ENCODE measurements at places on chromosomes 6 and 20.

- no peak for DNase-seq
Observed at GRCh38 chr6:11497107-11497506, 40.4 kb upstream of the TMEM170B start.

DNA sequence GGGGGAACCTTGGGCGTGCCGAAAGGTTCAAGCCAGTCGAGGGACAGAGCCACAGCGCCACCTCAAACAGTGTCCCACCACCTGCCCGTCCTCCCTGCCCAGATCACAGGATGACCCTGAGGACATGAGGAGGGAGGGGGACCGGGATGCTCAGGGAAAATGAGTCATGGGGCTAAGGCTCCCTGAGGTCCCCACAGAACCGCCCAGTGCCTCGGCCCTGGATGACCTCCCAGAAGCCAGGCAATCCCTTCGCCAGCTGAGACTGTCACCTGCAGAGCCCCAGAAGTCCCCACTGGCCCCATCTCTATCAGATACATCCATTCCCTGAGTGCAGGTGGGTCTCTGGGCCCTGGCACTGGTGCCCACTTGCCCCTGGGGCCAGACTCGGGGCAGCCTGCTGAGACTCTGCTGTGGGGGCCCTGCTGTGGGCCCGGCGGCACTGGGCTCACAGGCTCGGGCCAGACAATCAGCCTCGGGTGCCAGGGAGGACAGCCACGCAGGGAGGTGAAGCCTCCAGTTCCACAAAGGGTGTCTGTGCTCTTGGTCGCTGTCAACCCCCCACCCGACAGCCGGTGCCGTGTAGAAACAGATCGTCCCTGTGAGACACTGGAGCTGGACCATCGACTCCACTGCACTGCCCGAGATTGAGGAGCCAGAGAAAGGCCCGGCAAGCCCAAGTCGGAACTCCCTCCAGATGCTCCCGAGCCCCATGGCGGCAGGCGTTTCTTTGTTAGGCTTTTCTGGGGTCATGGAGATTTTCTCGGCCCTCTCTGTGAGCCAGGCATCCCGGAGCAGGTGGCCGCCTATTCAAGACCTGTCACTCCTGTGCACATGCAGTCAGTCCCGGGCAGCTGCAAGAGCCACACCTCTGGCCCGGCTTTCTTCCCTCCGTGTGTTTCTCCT is 26.1 kb downstream of the PXDC1 start:
- no peak for DNase-seq

GRCh38 chr6:53710788-53711187 is 45.2 kb upstream of the KLHL31 start:
- no peak for DNase-seq

DNA sequence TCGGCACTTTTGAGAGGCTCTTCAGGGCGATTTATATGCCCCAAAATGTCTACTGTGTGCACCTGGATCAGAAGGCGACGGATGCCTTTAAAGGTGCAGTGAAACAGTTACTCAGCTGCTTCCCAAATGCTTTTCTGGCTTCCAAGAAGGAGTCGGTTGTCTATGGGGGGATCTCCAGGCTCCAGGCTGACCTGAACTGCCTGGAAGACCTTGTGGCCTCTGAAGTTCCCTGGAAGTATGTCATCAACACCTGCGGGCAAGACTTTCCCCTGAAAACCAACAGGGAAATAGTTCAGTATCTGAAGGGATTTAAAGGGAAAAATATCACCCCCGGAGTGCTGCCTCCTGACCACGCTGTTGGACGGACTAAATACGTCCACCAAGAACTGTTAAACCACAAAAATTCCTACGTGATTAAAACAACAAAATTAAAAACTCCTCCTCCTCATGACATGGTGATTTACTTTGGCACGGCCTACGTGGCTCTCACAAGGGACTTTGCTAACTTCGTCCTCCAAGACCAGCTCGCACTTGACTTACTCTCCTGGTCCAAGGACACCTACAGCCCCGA is 8.2 kb downstream of the GCNT2 start:
- DNase-seq, result no peak

GRCh38 chr6:30960907-30961673 is 20.3 kb downstream of the MUCL3 start:
- no peak for DNase-seq

GRCh38 chr6:48615041-48615440 is 504.0 kb upstream of the PTCHD4 start:
- no peak for DNase-seq

GRCh38 chr20:53283597-53283996 is 310.0 kb downstream of the ZNF217 start:
- no peak for DNase-seq

- DNase-seq, result no peak
Observed at GRCh38 chr6:50939931-50940330, 121.3 kb downstream of the TFAP2B start.

GRCh38 chr6:10194816-10195672 is 219.8 kb downstream of the TFAP2A start:
- DNase-seq, result no peak

DNA sequence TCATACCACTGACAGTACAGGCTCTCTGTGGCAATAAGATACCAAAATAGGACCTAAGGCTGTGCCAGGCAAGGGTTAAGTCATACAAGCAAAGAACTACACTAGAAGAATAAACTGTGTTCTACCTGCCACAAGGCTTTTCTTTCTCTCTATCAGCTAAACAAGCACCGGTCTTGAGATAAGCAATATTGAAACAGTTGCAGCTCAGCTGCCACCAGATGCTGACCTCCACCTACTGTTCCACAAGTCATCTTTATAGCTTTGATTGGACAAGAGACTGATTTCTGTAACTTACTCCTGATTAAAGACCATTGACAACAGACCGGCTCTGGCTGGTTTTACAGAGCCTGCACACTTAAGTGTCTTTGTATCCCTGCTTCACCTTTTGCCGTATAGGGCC is 24.1 kb downstream of the SCP2D1 start:
- DNase-seq, result no peak

DNA sequence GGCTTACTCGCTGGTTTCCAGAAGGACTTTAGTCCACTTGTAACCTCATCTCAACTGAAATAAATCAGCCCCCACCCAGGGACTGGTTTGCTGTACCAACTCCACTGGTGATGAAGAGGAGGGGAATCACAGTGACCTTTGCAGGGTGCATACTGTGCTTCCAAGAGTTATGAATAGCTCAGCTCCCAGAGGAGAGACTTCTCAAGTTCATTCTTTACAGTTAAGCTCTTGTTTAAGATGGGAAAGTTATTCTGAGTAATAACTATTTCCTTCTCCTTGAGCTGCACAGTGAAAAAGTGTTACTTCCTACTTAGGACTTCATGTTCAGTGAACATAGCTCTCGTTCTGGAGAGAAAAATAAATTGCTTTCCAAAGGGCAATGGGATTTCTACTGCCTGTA is 166.5 kb upstream of the ECI2 start:
- no peak for DNase-seq

DNA sequence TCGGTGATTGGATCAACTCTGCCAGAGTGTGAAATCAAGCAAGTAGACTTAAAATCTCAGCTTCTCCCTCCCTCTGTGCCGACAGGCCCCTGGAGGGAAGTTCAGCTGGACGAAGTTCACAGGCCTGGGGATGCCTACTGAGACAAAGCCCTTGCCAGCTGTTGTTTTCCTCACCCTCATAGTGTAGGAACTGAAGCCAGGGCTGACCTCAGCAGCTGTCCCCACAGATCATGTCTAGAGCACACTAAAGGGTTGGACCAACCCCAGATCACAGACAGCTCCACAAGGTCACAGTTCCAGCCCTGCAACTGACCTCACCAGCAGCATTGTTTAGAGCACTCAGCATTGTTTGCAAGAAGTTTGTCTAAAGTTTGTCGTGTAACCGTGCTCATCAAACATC is 261.9 kb upstream of the ECI2 start:
- DNase-seq, result no peak

GRCh38 chr6:98843271-98844243 is 9.2 kb downstream of the POU3F2 start:
- DNase-seq, result peak; percentile 6

DNA sequence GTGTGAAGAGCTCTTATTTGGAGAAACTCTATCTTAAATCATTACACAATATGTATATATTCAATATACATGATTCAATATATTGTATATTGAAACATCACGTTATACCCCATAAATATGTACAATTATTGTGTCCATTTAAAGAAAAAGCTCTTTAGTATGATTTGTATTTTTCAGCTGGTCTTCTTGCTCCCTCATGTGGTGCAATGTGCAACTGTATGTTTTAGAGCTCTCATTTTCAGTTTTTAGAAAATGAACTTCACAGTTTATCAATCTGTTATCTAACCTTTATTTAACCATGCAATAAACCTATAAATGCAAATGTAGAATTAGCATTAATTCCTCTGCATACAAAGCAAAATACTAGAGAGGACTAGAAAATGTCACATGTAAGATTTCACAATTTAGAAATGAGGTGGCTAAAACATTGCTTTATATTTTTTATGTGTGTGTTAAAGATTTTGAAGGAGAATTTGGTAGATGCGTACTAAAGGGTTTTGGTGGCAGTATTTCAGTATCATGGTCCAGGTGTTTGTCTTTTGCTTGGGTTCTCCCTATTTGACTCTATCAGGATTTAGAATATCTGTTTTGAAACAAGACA is 167.1 kb downstream of the PHF3 start:
- DNase-seq, result no peak

DNA sequence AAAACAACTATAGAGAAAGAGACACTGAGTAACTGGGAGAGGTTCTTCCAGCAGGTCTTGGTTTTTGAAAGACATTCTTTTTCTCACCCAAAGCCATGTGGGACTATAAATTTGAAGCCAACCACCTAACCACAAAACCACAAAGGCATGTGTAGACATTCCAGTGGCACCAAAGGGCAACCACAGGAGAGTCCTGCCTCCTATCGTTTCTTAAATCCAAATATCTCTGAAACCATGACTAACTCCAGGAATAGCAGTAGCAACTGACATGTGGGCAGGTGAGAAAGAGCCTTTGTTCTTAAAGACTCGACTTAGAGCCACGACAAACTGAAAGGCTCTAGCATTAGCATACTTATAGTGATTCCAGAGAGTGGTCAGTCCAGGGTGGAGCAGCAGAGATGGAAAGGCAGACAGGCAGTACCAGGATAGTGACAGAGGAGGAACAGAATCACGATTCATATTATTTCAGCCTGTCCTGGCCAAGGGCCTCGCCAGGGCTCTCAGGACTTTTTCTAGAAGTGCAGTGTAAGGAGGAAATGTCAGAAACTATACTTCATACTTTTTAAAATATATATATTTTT is 9.4 kb upstream of the COL9A1 start:
- DNase-seq, result peak; percentile 12

DNA sequence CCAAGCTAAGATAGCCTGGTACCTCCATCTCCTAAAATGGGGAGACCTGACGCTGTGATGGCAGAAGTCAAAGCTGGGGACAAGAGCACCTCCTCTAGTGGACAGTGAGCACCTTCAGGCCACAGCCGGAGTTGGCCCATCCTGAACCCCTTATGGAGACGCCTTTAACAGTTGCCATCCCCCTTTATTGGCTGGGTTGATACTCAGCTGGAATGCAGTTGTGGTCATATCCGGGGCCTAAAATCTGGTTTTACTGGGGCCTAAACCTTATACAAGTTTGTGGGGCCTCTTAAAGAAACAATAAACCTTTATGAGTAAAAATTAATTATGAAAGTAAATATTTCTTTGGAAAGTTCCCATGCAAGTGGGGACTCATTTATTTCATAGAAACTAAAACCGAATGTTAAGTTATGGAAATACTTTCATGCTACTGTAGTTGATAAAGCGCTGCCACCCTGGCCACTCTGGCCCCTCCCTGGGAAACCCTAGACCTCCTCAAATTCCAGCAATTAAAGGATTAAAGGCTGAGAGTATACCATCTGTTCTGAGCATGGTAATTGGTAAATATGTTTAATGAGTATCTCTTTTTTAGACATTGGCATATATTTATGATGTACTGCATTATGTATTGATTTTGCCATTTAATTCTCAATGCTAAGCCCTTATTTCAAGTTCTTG is 95.1 kb upstream of the SASH1 start:
- no peak for DNase-seq

- DNase-seq, result no peak
Observed at GRCh38 chr6:116426551-116426950, 34.6 kb upstream of the CALHM6 start.

DNA sequence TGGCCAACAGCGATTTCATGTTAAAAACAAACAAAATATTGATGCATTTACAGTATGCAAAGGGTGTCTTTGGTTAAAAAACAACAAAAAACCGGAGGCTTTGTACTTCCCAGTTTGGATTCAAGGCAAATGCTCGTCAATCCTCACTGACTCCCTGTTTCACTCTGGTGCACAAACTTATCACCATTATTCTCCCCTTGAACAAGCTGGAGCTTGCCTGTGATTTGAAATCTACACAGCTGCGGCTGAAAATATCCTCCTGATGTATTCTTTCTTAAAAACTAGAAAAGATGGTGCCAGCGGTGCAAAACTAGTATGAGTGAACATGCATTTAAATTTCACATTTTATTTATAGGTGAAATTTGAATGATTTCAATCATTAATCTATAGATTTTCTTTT is 3.3 kb downstream of the PERP start:
- DNase-seq, result no peak

DNA sequence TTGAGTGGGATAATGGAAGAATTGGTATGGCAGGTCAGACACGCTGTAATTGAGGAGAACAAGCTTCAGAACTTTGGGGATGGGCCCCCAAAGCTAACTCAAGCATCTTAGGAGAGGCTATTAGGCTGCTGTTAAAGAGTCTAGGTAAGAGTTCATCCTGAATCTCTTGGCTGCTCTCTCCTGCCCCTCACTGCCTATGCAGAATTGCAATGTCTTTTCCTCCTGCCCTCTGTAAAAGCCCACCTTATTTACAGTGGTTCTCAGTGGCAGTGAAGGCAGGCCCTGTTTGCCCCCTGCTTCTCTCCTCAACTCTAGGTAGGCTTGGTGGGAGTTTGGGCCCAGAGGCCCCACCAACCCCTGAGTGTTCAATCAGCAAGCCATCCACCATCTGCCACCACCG is 55.0 kb downstream of the LYRM2 start:
- no peak for DNase-seq

DNA sequence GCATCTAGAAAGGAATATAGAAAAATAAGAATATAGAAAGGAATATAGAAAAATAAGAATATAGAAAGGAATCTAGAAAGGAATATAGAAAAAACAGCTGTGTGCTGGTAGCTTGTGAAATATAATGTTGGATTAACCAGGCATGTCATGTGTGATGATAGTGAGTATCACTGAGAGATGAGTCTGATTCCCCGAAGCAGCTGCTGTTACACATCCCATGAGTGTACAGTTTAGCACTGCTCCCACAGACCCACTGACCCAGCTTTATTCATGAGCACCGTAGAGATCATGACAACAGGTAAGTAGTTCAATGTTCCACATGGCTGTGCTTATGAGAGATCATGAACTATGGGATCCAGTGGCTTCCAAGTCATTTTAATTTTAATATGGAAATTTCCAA is 64.8 kb downstream of the SLC22A3 start:
- no peak for DNase-seq

- no peak for DNase-seq
Observed at GRCh38 chr6:5155906-5156305, 70.8 kb downstream of the PPP1R3G start.

- peak; percentile 62 for DNase-seq
Observed at GRCh38 chr6:158938811-158939254, 61.2 kb downstream of the RSPH3 start.
